Subcutaneous preadipocyte (primary cell): ENCODE measurements at places on chromosomes 13 and 19. TPM values are rescaled to one million over a fixed set of nuclear protein-coding genes. Genes with fewer than 3 reads are reported as not detected.

The SPACA4 gene
- not detected in 2 replicates for total RNA-seq

The GRAMD1A gene
- total RNA-seq = 21.3 and 31.5 TPM in 2 replicates

The TMIGD2 gene
- total RNA-seq = not detected in 2 replicates

The CABP5 gene
- total RNA-seq = not detected in 2 replicates

The VMAC gene
- total RNA-seq = 4.3 and 5.5 TPM in 2 replicates

The GPR183 gene
- not detected in 2 replicates for total RNA-seq

The VSTM2B gene
- total RNA-seq = not detected in 2 replicates

The MTUS2 gene
- total RNA-seq = under 0.01 TPM in 2 replicates

The TMPRSS9 gene
- under 0.01 TPM in 1 of 2 replicates, not detected in the other for total RNA-seq

The MBD3L3 gene
- total RNA-seq = not detected in 2 replicates

The FCHO1 gene
- 0.73 and 1.2 TPM in 2 replicates for total RNA-seq

The GRK1 gene
- total RNA-seq = not detected in 2 replicates

The CRX gene
- total RNA-seq = not detected in 2 replicates

The ZNF850 gene
- 2.0 and 2.6 TPM in 2 replicates for total RNA-seq

The IQCN gene
- 0.39 and 0.73 TPM in 2 replicates for total RNA-seq

The FOXA3 gene
- total RNA-seq = not detected in 2 replicates

The TIMM29 gene
- 21.7 and 28.3 TPM in 2 replicates for total RNA-seq

The PPFIA3 gene
- total RNA-seq = 0.78 and 1.8 TPM in 2 replicates
